Astrocyte (in vitro differentiated cells and primary cell): ENCODE measurements at places on chromosomes 4 and X. TPM values are rescaled to one million over a fixed set of nuclear protein-coding genes. Genes with fewer than 3 reads are reported as not detected.
A peak's percentile ranks its signal among the peaks of the same experiment; 100 is the strongest.

The NUDT10 gene
- 5.6 and 6.6 TPM in 2 replicates for total RNA-seq

DNA sequence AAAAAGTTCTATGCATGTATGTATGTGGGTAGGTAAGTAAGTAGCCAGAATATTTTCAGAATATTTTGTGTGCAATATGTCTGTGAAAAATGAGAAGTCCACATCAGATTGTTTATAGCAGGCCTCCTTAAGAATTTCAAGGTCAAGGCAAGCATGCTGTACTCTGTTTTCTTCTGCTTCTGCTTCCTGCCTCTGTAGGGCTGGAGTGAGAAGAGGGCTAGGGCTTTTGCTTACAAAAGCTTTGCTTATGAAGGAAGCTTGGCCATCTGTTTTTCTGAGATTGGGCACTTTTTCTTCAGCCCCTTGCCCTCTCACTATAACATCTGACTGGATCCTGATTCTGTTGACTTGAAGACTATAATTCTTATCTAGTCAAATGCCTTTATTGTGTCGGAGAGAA lies 150.4 kb downstream of the EMCN start:
- DNase-seq, result no peak

The HTN3 gene
- not detected in 2 replicates for total RNA-seq

- DNase-seq, result no peak
Observed at GRCh38 chr4:244471-244870, 60.8 kb downstream of the ZNF732 start.

The TLR6 gene
- total RNA-seq, result 3.1 and 3.8 TPM in 2 replicates

- no peak for DNase-seq
Observed at GRCh38 chr4:79454656-79455055, 46.6 kb upstream of the GK2 start.

The ETNPPL gene
- total RNA-seq, result not detected in 2 replicates

GRCh38 chrX:8675006-8675630 lies 56.8 kb downstream of the ANOS1 start:
- no peak for DNase-seq

DNA sequence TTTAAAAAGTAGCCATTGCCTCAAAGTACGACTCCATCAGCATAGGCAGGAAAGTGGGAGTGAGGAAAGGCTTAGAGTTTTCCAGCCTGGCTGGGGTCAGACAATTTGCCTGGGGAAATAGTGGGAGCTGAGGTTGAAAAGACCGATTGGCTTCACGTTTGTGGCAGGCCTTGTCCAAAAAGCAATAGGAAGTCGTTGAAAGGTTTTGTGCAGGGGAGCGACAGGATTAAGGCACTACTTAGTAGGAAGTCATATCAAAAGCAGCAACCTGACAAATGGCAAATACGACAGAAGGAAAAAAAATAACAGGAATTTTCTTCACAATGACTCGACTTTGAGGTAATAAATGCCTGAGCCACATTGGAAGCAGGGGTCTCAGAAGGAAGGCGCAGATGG lies 691 bp upstream of the EREG start:
- DNase-seq, result no peak

GRCh38 chr4:175705407-175705806 lies 106.7 kb downstream of the GPM6A start:
- peak; percentile 59 for DNase-seq

GRCh38 chr4:5893591-5893990 lies 705 bp upstream of the CRMP1 start:
- DNase-seq, result no peak

GRCh38 chr4:184000457-184001396 lies 95.6 kb downstream of the STOX2 start:
- no peak for DNase-seq

DNA sequence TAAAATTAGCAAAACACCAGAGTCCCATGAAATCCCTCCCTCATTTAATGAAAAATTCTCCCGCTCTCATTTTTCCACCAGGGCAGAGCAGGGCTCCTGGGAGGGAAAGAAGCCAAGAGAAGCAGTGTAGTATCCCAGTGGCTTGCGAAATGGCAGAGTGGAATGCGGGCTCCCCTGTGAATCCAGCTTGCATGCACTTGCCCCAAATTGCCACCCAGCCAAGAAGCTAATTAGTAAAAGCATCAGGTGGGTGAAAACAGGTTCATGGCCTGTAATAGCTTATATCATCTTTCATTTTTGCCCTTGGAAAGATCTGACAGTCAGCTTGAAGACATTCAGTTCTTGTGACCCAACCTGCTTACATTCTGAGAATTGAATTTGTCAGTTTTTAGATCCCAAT lies 10.1 kb downstream of the AMOT start:
- no peak for DNase-seq

- no peak for DNase-seq
Observed at GRCh38 chrX:124488412-124489161, 142.2 kb downstream of the SH2D1A start.

The RNF212 gene
- total RNA-seq, result 2.0 and 2.2 TPM in 2 replicates

GRCh38 chr4:86223472-86223871 lies 136.4 kb downstream of the MAPK10 start:
- DNase-seq, result peak; percentile 19

The TLR2 gene
- total RNA-seq, result 0.79 and 1.2 TPM in 2 replicates

The ADAMTS3 gene
- 4.2 TPM in 2 replicates for total RNA-seq

The LUZP4 gene
- total RNA-seq, result not detected in 2 replicates

The ASB12 gene
- 0.16 TPM in 1 of 2 replicates, not detected in the other for total RNA-seq

The NAA11 gene
- total RNA-seq, result not detected in 2 replicates

The PCSK1N gene
- 62.0 and 65.0 TPM in 2 replicates for total RNA-seq

The HS3ST1 gene
- 0.18 and 0.22 TPM in 2 replicates for total RNA-seq
